ENCODE measurements at places on chromosomes 4 and X.

DNA sequence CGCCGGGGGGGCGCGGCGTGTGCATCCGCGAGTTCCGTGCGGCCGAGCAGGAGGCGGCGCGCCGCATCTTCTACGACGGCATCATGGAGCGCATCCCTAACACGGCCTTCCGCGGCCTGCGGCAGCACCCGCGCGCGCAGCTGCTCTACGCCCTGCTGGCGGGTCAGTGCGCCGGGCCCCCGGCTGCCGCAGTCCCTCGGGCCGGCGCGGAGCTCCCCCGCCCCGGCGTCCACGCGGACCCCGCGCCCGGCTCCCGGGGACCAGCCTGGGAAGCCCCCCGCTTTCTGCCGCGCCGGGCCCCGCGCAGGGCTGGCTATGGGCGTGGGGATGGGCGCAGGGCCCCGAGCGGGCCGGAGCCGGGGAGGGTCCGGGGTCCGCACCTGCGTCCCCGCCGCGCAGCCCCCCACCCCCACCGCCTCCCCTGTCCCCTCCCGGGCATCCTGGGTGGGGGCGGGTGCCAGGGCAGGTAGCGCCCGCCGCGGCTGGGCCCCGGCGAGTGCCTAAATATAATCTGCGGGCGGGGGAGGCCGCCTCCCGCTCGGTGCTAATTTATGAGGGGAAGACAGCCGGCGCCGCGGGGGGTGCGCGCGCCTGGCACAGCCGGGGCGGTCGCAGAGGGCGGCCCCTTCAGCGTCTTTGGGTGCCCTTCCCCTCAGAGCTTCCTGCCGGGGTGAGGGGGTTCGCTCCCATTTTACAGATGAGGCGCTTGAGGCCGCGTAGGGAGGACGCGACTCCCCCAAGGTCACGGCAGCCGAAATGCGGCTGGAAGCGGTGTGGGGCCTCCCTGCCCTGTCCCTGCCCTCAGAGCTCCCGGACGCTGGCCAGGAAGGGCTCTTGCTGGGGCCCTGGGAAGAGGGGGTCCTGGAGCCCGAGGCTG lies 837 bp downstream of the NAT8L start:
- no peak for ATAC-seq

DNA sequence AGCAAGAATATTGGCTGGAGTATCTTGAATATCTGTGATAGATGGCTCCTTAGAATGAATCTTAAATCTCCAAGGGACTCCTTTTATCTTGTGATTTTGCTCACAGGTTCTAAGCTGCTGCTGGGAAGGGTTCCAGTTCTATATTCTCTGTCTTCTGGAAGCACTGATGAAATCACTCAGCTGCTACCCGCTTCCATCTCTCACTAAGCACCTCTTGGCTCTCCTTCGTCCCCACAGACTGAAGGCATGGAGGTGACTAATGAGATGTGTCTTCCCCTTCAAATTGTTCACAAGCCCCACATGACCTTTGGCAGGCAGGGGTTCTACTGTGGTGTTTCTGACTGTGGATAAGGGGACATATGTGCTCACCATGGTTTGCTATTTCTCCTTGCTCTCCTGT lies 75.9 kb downstream of the C4orf51 start:
- ATAC-seq = no peak

DNA sequence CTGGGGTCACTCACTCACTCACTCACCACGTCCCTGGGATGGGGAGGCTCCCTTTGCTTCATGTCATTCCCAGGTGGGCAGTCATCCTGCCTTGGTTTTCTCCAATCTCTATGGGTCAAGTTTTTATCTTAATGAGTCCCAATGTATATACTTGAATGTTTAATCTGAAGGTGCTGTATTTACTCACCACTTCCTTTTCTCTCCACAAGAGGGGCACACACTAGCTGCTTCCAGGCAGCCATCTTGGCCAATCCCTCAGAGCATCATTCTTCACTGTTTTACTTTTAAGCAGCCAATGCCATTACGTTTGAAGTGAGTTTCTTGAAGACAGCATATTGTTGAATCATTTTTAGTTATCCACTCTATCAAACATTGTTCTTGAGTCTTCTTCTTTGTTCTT lies 153.4 kb upstream of the ARSJ start:
- no peak for ATAC-seq

DNA sequence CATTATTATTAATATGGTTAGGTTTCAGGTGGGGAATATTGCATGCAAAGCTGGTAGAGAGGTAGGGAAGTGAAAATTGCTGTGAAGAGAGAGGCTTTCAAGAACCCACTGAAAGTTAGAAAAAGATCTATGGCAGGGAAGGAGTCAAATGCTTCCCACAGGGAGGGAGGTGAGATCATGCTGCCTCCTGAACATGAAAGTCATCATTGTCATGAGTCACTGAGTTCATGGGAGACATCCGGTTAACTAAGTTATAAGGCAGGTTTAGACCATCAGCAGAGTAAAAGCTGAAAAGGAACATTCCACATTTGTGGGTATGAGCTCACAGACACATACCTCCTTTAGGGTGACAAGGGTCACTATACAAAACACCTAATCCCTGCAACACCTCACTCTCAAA lies 16.2 kb downstream of the GATB start:
- peak; percentile 95 for ATAC-seq

DNA sequence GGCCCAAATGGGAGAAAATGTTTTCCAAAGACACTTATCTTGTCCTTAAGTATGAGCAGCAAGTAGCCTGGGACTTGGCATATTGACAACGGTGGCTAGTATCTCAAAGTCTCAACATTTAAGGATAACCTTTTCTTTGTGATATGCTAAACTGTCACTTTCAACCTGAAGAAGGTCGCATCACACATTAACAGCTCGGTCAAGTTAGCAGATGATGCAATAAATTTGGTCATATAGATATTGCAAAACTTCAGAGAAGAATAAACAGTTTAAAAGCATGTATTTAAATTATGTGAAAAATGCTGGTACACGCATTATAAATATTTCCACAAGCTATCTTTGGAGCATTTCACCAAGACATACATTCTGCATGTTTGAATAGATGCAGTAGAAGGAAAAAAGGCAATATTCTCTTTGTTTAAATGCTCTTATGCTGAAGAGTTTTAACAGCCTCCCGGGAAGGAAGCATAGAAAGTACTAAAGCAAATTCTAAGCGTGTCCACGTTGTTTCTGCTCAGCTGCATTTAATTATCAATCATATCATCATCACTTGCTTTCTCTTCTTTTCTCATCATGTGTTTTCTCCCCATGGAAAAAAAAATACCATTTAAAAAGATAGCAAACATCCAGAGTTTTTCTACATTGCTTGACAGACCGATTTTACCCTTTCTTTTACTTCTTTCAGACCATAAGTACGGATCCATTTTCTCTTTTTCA lies 24.2 kb downstream of the ARHGAP6 start:
- no peak for ATAC-seq

- ATAC-seq = no peak
Observed at GRCh38 chrX:11739776-11740175, 18.3 kb upstream of the MSL3 start.

GRCh38 chr4:100165809-100166208 lies 24.5 kb downstream of the DDIT4L start:
- ATAC-seq = no peak

GRCh38 chr4:5895287-5895686 lies 2.4 kb upstream of the CRMP1 start:
- no peak for ATAC-seq

GRCh38 chr4:113978561-113979147 lies 793 bp downstream of the ARSJ start:
- peak; percentile 56 for ATAC-seq

DNA sequence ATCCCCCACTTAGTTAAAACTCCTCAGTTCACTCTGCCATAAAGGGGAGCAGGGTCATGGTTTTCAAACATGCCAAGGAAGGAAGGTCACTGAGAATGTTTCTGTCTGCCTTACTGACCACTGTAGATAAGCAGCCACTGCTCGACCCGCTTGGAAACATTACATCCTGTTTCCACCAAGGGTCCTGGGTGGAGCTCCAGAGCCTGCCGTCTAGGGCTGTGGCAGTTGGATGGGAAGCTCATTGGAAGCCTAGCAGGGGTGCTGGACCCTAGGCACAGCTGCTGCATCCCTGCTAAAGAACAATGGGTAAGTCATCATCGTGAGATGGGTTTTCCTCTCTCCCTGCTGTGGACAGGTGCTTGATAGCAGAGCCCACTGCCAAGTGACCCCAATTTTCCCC lies 76.0 kb upstream of the SRD5A3 start:
- ATAC-seq = no peak

DNA sequence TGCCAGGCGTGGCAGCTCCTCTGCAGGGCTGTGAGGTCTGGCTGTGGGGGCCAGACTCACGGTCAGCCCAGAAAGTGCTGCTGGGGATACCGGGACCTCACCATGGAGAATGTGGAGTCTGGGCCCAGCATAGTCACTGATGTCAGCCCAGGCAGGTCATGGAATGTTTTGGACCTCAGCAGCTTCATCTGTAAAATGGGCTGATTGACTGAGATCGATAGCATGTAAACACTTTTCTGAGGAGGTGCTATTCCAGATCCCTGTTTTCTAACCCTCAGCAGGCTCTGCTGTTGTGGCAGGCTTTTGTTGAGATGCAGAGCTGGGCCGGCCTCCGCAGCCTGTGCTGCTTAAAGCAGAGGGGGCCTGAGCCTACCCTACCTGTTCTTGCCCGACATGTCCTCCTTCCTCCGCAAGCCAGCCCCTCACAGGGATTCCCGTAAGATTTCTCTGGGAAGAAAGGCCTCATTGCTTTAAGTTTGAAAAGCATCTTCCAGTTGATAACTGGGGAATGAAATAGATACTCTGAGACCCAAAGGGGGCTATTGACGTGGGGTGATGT lies 38.3 kb upstream of the HGFAC start:
- ATAC-seq = no peak

- ATAC-seq = peak; percentile 89
Observed at GRCh38 chr4:107824350-107825071, at the start of gene SGMS2. Gene SGMS2, plus strand, starts transcription at chr4:107824932. Its CDS starts 70,622 bp downstream, at chr4:107895554.

DNA sequence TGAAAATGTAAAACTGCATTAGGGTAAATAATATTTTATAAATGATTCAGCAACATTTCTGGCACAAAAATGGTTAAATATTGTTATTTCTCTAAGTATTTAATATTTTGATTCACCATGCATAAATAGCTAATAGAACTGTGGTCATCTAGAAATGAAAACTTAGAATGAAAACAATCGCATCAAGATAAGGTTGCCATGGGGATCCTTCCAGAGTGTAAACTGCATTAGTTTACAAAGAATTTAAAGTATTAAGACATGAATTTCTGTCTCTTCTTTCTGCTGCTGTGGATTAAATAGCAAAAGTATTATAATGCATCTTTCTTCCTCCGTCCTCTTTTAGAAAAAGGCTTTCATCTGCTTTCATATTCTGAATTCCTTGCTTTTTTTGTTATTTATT lies 1064.6 kb upstream of the SLIT2 start:
- ATAC-seq = peak; percentile 76

DNA sequence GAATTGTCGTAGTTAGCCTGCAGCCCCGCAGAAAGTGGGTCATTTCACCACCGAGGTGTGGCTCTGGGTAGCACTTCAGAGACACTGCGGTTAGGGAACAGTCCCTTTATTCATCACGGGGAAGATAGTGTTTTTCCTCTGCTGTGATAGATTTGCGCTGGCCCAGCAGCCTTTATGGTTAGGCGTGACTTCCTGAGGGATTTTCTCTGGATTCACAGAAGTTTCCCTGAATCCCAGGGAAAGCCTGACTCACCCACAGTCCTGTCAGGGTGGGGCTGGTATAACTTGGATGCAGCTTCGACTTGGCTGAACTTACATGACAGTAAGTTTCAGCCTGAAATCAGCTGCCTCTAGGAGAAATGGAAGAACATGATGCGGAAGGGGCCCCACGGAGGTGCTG lies 196.3 kb upstream of the HHIP start:
- ATAC-seq = no peak

DNA sequence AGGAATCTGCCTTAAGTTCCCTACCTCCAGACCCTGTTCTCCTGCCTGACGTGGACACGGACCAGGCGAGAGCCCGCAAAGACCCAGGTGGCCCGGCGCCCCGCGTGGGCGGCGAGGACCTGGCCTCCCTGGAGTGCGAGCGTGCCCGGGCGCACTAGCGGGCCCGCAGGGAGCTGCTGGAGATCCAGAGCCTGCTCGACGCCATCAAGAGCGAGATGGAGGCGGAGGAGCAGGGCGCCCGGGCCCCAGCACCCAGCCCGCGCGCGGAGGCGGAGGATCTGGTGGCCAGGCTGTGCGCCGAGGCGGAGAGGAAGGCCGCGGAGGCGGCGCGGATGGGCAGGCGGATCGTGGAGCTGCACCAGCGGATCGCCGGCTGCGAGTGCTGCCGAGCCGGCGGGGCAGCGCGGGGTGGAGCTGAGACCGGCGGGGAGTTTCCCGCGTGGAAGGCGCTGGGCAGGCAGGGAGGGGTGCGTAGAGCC lies 18.2 kb downstream of the MRFAP1 start:
- ATAC-seq = no peak

- ATAC-seq = no peak
Observed at GRCh38 chrX:110851780-110852179, 56.2 kb upstream of the CHRDL1 start.

GRCh38 chr4:114874321-114874720 lies 239.1 kb downstream of the NDST4 start:
- no peak for ATAC-seq

GRCh38 chr4:81913427-81913879 lies 441.7 kb upstream of the RASGEF1B start:
- ATAC-seq = peak; percentile 94

GRCh38 chr4:139484783-139485311 lies 30.9 kb downstream of the RAB33B start:
- ATAC-seq = no peak

DNA sequence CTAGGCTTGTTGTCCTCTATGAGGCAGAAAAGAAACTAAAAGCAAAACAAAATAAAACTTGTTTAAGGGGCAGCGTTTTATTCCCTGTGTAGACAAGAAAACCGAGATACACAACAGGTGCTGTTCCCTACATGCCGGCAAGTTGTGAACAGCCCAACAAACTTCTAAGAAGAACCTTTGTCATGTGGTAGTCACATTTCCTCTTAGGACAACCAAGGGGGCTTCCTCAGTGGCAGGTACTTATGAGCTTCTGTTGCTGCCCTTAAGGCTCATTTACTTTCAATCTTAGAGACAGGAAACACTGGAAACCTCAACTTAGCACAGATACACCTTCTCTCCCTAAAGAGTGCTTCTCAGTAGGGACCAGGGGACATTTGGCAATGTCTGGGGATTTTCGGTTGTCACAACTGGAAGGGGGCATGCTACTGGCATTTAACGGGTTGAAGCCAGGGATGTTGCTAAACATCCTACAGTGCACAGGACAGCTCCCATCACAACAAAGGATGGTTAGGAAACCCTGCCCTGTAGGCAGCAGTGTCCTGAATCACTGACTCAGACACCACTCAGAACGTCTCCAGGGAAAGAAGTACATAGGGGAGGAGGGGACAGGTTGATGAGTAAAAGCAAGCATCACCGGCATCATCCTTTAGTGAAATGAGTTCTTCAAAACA lies 111.0 kb downstream of the ASB9 start:
- ATAC-seq = no peak

GRCh38 chr4:160019936-160020335 lies 917.1 kb downstream of the RAPGEF2 start:
- no peak for ATAC-seq

GRCh38 chr4:176769514-176769913 lies 23.2 kb downstream of the VEGFC start:
- peak; percentile 71 for ATAC-seq

- ATAC-seq = peak; percentile 66
Observed at GRCh38 chrX:17566740-17567139, 170.6 kb upstream of the SCML1 start.
